ENCODE measurements at places on chromosomes 5 and 9.

- no peak for DNase-seq
Measured at GRCh38 chr5:102850503-102850902, 95.4 kb downstream of the PAM start.

DNA sequence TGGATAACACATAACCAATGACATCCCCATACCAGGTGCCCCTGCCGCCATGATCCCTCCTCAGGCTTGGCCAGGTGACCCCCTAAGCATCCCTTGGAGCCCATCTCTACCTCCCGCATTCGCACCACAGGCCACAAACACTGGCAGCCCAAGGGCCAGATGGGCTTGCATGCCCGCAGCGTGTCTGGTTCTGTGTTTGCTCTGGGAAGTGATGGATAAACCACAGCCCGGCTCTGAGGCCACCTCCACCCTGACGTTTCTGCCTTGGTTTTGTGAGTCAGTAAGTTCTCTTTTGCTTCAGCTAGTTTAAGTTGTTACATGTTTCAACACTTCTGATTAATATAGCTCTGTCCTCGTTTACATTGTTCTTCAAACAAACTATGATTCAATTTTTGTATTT, 172.4 kb upstream of the PHYKPL start:
- no peak for DNase-seq

GRCh38 chr9:84860249-84861115, 191.0 kb downstream of the NTRK2 start:
- DNase-seq: no peak

DNA sequence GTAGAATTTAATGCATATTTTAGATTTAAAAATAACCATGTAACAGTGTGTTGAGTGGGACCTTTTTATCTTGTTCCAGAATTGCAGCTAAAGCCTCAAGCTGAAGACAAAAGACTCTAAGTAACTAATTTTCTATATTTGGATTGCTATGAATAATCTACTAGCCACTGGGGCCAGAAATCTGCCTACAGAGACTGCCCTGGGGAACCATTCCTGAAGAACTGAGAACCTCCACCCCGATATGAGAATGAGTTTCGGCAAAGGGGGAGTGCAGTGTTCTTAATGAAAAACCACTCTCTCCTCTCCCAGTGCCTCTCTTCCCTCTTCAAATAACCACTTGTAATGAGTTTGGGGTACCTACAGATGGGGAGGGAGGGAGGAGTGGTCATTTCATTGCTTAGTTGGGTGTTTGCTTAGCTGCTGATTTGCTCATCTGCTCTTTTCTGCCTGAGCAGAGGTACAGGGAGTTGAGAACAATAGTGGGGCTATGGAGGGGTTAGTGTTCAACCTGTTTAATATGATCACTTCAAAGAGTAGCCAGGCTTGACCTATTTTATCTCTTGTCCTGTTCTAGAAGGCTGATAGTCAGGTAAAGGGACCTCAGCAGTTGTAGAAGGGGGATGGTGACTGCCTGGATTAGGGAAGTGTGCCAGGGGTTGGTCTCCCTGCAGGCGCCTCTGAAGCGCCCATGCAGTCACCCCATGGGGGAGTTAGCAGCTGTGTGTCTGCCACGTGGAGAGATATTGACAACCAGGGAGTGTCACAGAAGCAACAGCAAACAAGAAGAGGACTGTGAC, 47.7 kb downstream of the ATG10 start:
- DNase-seq: no peak

DNA sequence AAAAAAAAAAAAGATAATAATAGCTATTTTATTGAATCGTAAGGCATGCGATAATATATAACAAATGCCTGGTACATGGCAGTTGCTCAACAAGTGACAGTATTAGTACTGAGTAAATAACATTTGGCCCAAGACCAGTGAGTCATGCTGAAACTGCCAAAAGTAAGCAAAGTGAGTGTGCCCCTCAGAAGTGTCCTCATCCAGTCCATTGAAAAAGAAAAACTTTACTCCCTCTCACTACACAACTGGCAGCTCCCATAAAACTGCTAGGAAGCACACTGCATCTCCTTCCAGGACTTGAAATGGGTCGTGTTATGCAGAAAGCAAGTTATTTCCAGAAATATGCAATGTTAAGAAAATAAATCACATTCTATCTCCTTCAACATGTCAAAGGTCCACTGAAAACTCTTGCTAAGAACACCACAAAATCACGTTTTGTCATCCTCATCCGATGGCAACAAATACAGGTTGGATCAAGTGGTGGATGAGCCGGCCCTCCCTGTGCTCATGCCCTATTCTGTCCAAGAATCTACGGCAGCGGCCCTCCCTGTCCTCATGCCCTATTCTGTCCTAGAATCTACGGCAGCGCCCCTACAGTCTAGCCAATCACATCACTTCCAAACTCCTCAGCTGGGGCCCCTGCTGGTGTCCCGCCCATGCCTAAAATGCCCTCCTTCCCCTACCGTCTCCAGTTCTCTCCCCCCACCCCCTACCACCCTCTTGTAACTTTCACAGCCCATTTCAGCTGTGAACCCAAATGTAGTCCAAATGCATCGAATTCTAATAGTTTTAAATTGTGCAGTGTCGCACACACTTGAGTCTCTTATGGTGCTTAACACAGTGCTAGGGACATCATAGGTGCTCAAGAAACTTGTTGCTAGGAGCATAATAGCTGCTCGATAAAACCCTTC, 12.5 kb downstream of the PTCH1 start:
- DNase-seq: no peak

DNA sequence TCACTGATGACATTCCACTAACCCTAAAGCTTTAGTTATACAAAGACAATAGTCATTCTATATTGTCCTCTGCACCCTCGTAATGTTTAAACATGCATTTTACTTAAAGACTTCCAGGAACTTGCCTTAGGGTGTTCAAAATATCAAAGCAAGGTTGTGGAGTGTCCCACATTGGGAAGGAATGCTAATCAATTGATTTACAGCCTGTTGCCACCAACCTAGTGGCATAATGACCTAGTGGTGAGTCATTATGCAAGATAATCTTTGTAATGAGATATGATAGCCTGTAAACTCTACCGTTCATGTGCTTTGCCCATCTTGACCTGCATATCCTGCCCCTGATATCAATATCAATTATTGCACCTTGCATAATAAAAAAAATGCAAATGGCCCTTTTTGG, 542.9 kb downstream of the CDH9 start:
- DNase-seq: no peak

DNA sequence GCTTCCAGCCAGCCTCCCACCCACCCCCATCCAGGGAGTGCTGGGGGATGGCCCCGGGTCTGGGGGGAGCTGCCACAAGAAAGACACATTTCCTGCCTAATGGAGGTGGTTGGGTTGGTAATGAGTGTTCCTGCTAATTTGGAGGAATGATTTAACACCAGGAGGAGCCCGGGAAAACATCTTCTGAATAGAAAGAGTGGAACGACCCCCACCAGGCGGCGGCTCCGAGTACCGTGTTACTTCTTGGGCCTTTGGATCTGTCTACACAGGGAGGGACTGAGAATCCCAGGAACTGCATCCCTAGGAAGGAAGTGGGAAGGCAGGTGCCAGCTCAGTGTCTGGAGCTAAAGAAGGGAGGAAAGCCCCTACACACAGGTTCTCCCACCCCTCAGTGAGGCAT, 64.6 kb downstream of the TSPAN17 start:
- no peak for DNase-seq

GRCh38 chr9:4857163-4857810, 64.5 kb downstream of the RCL1 start:
- DNase-seq: no peak

DNA sequence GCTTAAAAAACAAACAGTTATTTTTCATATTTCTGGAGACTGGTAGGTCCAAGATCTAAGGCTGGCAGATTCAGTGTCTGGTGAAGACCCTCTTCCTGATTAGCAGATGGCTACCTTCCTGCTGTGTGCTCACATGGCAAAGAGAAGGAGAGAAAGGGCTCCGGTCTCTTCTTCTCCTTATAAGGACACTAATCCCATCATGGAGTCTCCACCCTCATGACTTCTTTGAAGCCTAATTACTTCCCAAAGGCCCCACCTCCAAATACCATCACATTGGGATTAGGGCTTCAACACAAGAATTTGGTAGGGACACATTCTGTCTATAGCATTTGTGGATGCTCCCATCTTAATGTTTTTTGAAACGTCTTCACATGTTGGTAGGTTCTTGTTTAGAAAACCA, 391.1 kb downstream of the TMEM161B start:
- no peak for DNase-seq

DNA sequence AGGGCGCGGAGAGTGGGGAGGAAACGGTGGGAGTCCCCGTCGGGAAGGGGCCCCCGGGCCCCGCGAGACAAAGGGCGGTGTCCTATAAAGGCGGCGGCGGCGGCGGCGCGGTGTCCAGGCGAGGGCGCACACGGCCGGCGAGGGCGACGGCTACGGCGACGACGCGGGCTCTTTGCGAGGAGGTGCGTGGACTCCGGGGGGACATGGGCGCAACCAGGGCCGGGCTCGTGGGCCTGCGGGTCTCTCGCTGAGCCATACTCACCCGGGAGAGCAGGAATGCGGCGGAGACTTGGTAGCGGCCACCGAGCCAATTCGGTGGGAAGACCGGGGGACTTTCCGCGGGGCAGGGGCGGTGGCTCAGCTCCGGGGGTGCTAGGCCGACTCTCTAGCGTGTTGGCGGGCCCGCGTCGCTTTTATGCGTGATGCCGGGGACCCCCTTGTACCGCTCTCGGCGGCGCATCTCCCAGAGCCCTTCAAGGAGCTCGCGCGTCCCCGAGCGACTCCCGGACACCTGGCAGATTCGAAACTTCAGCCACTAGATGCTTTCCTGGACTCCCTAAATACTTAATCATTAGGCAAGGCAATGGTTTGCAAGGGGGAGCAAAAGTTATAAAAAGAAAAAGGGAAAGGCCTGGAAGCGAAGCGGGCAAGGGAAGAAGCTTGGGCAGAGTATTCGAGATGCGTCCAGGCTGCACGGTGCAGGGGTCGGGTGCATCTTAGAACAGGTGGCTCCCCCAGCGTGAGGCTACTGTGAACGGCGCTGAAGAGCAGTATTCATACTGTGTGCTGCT, 5.9 kb upstream of the TAL2 start:
- no peak for DNase-seq

DNA sequence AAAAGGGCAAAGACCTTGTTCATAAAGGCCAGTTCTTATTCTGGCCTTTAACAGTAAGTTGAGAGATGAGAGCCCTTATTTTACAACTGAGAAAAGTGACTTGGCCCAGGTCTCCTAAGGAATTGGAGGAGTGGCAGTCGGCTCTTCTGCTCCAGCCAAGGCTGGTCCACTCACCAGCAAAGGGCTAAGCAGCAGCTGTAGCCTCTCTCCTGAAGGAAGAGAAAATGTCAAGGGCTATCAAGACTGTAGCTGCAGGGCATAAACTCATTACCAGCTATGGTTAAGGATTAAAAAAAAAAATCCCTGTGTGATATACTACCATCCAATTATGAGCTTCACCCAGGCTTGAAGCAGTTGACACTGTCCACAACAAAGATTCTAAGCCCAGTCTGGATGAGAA, 138.6 kb upstream of the RAD23B start:
- DNase-seq: no peak

DNA sequence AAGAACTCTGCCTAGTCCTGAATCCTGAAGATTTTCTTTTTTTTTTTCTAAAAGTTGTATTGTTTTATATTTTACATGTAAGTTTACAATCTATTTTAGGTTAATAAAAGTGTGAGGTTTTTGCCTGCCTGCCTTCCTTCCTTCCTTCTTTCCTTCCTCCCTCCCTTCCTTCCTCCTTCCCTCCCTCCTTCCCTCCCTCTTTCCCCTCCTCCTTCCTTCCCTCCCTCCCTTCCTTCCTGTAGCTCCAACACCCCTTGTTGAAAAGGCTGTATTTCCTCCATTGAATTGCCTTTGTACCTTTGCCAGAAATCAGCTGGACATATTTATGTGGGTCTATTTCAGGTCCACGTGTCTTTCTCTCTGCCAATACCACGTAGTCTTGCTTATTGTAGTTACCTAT, 46.6 kb downstream of the CACNA1B start:
- DNase-seq: no peak

- no peak for DNase-seq
Measured at GRCh38 chr5:128826275-128826674, 139.0 kb upstream of the SLC27A6 start.

DNA sequence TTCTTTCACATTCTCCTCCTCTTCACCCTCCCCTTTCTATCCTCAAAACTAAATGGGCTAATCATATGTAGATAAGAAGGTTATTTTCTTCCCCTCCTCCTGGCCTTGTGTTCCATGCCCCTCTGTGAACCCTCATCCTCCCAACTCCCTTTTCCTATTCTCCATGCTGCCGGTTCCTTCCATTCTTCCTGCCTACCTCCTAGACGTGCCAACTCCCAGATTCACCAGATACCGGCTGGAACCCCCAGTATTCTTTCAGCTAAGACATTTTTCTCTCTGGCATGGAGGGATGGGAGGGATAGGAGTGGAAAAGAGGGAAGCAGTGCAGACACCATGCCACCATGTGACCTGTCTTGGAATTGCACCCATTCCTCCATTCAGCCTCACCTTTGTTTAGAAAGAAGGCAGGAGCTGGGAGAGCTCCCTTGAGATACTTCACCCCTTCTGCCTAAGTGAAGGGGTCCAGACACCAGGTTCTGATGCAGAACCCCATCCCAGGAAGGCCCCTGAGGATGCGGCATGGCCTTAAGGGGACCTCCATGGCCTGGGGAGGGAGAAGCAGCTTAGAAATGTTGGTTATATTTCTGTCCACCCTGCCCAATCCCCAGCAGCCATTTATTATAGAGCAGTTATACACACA, 4.8 kb downstream of the DNAJB5 start:
- DNase-seq: no peak

- DNase-seq: no peak
Measured at GRCh38 chr5:142435410-142436115, 110.7 kb upstream of the SPRY4 start.

DNA sequence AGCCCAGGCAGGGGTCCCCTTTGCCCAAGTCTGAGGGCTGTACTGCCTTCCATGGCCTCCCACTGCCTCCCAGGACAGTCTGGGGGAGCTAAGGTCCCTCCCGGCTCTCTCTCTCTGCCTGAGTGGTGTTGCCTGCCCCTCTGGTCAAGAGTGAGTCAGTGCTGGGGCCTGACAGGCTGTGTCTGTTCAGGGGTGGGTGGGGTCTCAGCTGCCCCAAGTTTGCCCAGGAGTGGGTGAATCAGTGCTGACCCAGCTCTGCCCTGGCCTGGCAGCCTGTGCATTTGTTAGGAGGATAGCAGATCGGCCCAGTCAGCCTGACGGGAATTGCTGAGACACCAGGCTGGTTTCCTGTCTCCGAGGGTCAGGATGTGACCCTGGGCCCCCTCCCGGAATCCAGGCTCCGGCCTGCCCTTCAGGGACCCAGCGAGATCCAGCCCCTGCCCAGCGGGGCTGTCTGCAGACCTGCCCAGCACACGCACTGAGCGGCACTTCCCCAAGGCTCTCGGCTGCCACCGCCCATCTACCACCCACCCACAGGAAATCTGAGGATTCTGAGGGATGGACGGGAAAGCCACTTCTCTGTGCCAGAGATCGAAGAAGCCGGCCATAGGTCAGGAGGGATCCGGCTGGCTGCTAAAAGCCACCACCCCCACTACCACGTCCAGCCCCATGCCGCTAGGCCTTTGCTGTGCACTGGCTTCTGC, 15.9 kb downstream of the ENG start:
- no peak for DNase-seq

- DNase-seq: peak; percentile 63
Measured at GRCh38 chr5:91419571-91420537, 36.7 kb upstream of the ARRDC3 start.

- no peak for DNase-seq
Measured at GRCh38 chr5:8600843-8601242, 731.9 kb downstream of the MTRR start.

All from activated T-cell treated with anti-CD3 and anti-CD28 coated beads for 24 hours (primary cell).